Hepatocyte (in vitro differentiated cells): ENCODE measurements at places on chromosomes 6 and 20. TPM values are rescaled to one million over a fixed set of nuclear protein-coding genes. Genes with fewer than 3 reads are reported as not detected.

- peak; percentile 32 for DNase-seq
These were observed 93.6 kb downstream of the RPP40 start for GRCh38 chr6:4910037-4910760.

DNA sequence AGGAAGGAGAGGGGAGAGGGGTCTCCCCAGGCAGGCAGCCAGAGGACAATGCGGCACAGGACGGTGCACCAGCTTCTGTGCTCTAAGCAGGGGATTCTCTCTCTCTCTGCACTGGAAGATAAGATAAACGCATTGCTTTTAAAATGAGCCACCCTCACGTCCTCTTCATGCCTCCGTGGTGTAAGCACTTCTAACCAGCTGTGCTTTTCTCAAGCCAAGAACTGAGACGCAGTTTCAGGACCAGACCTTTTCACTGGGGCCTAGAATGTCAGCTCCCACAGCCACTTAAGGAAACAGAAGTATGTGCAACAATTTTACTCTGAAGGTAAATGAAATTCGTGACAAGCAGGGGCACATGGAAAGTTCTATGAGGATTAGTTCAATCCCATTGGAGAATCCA lies 82.4 kb downstream of the PSMB1 start:
- DNase-seq, result no peak

Gene GOPC
- polyA plus RNA-seq, result 18.2 and 19.7 TPM in 2 replicates

Gene SRMS
- not detected in 2 replicates for polyA plus RNA-seq

- no peak for DNase-seq
These were observed 312.0 kb downstream of the ZFAND3 start for GRCh38 chr6:38131527-38131965.

DNA sequence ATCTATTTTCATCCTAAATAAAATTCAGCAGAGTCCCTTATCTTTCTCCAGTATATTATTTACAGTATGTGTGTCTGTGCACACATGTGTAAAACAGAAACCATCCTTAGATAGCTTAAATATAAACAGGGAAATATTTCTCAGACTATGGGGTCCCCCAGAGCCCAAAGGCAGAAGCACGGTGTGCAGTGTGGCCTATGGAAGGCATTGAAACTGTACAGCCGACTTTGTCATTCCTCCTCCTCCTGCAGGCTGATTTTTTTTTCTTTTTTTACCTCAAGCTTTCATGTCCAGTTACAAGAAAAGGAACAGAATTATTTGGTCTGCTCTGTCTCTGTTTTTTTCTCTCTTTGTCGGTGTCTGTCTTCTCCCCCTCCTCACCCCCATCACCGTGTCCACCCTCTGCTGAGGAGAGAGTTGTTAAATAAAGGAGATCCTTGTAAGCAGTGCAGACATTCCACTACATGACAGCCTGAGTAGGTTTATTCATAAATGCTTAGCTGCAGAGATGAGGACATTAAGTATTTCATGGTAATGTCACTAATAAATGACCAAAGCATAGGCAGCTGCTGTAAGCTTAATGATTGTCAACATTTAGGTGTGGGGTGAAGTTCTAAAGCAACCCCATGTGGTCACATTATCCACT lies 31.8 kb upstream of the SLC35D3 start:
- no peak for DNase-seq

DNA sequence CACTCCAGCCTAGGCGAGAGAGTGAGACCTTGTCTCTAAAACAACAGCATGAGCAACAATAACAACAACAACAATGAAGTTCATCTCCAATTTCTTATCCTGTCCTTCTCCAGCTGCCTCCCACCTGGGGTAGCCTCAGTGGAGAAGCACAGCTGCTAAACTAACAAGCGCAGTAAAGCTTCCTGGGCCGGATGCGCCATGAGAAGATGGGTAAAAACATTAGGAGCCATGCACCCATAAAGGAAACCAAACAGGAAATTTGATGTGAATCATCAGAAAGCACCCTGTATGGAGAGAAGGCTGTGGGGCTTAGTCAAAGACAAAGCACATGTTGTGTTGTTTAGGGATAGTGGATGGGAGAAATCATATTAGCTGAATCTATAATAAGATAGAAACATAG lies 61.1 kb upstream of the CCN6 start:
- DNase-seq, result no peak

DNA sequence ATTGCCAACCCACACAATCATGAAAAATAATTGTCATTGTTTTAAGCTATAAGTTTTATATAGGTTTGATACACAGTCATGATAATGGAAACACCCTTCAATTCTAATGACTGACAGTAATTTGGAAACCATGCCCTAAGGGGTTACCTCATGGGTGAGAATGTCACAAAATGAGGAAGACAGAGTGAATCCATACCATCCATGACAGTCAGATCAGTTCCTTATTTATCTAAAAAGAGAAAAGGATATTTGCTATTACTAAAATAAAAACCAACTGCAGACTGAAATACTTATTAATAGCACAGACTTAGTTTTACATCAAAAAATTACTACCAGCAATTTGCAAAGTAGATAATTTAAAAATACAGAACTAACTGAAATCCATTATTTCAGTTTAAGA lies 437.8 kb downstream of the UTRN start:
- no peak for DNase-seq

Gene MMS22L
- polyA plus RNA-seq, result 2.7 and 3.8 TPM in 2 replicates

Gene MATN4
- polyA plus RNA-seq, result 0.50 TPM in 1 of 2 replicates, not detected in the other

GRCh38 chr6:89782222-89782621 lies 37.4 kb downstream of the MDN1 start:
- DNase-seq, result no peak

GRCh38 chr6:53361549-53362031 lies 12.8 kb upstream of the ELOVL5 start:
- no peak for DNase-seq

Gene PLCB4
- polyA plus RNA-seq, result 6.4 and 12.0 TPM in 2 replicates

DNA sequence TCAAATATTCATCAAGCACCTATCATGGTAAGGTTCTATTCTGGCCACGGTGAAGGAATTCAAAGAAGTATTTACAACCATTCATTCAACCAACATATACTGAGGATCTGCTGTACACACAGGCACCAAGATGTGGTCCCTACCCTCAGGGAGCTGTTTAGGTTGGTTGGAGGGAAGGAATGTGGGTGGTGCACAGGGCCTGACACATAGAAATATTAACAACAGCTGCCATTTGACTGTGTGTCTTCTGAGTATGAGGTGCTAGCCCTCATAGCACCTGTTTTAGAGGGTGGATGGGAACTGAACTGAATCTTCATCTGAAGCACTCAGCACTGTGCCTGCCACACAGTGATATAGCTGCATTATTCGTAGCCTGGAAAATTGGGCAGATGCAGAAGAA lies 7.3 kb downstream of the SNPH start:
- no peak for DNase-seq

DNA sequence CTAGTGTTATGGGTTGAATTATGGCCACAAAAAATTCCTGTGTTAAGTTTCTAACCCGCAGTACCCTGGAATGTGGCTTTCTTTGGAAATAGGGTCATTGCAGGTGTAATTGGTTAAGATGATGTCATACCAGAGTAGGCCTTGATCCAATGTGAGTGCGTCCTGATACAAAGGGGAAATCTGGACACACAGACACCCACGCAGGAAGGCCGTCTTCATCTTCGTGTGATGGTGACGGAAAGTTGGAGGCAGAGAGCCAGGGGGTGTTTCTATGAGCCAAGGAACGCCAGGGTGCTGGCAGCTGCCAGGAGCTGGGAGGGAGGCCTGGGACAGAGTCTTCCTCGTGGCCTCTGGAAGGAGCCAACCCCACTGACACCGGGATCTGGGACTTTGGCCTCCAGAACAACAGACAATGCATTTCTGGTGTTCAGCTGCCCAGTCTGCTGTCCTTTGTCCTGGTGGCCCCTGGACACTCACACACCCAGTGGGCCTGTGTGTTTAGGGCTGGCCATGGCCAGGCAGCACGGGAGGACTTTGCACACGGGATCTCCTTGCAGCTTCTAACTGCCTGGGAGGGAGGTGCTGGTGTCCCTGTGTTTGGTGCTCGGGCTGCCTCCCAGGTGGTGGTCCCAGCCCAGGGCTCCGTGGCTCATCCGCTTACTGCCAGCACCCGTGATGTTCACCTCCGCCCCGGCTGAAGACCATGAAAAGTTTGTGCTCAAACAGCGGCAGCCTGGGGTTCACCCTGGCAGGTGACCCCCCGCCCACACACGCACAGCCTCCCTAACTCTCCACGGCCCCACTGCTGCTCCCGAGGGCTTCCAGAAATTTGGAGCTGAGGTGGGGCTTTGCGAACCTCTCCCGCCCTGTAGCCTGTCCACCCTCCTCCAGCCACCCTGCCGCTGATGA lies 53.4 kb upstream of the GATA5 start:
- no peak for DNase-seq

DNA sequence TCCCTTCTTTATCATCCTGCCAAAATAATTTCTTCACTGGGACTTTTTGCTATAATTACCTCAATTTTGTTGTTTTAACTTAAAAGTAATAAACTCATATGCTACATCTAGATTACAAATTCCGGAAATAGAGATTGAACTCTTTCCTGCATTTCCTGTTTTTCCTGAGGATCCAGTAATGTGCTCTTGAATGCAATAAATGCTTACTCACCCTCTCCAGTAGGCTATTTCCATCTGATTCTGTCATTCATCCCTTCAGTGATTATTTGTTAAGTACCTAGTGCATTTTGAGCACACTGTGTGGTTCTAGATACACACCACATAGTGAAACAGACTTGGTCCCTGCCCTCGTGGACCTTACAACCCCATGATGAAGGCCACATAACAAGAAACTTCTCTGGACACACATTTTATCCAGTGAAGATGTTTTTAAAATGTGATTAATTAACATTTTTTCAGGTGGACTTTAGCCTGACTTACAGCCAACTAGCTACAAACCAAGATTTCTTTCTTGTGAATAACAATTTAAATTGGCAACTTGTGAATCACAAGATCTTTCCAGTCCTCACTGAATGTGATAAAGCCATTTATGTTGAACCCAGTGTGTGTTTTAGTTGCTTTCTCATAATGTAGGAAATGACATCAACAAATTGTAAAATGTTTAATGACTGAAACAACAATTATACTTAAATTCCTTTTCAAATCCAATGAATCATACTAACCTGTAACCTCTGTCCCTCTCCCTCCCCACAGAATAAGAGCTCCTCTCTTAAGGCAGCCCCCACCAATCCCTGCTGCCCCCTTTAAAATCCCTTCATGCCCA lies 272.3 kb downstream of the KHDC1L start:
- DNase-seq, result no peak

GRCh38 chr6:116046737-116047136 lies 14.0 kb downstream of the FRK start:
- DNase-seq, result no peak
